G401 (cell line): ENCODE measurements at places on chromosomes 1 and 21. TPM values are rescaled to one million over a fixed set of nuclear protein-coding genes. Genes with fewer than 3 reads are reported as not detected.

TMPRSS3 gene
- total RNA-seq = not detected in 2 replicates

HORMAD1 gene
- total RNA-seq = not detected in 2 replicates

- peak; percentile 87 for DNase-seq
Observed at GRCh38 chr1:116498789-116499628, 71.8 kb downstream of the CD58 start.

- DNase-seq = no peak
Observed at GRCh38 chr1:223019256-223019655, 123.8 kb downstream of the TLR5 start.

DNA sequence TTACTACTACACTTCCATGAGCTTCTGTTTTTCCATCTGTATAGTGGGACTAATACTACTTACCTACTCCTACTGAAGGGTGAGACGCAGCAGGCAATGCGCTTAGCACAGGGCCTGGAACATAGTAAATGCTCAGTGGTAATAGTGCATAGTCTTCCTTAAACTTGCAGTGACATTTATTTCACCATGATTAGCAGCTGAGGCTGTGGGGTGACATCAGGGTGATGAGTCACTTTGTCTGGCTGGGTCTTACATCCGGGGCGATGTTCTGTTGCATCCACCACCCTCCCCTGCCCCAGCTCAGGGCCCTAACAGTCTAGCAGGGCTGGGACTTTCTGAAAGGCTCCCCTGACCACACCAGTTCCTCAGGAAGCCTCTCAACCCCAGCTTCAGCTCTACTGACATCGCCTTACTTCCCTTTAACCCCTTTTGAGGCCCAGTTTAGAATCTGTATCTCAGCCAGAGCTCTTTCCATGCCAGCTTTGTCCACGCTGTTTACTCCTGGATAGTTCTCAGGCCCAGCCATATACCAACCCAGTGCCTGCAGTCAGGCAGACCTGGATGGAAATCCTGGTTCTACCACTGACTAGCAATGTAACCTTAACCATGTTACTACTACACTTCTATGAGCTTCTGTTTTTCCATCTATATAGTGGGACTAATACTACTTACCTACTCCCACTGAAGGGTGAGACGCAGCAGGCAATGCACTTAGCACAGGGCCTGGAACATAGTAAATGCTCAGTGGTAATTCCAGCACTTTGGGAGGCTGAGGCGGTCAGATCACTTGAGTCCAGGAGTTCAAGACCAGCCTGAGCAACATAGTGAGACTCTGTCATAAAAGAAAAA, 66.3 kb downstream of the CD58 start:
- DNase-seq = peak; percentile 6

- no peak for DNase-seq
Observed at GRCh38 chr1:229664133-229664689, 38.2 kb downstream of the URB2 start.

GRCh38 chr1:83776913-83777757, 221.8 kb downstream of the TTLL7 start:
- DNase-seq = no peak

- no peak for DNase-seq
Observed at GRCh38 chr1:5601516-5601915, 390.7 kb downstream of the NPHP4 start.

GRCh38 chr1:209041927-209042326, 541.6 kb upstream of the CAMK1G start:
- DNase-seq = no peak

SLC25A34 gene
- total RNA-seq = 0.75 TPM in 1 of 2 replicates, not detected in the other

PGLYRP3 gene
- total RNA-seq = not detected in 2 replicates

ITLN1 gene
- not detected in 2 replicates for total RNA-seq

DNA sequence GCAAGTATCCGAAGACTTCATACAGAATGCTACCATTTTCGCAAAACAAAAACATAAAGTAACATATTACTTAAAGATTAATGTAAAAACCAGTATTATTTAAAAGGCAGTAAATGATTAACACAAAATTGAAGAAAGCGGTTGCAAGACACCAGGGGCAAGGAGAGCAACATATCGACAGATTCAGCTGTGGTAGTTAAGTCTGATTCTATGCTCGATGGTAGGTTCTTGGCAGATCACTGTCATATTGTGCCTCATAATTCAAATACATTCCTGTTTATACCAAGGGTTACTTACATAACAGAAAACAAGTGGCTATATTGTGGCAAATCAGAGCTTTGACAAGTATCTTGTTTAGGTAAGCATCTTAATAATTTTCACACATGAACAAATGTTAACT, 37.7 kb downstream of the NRIP1 start:
- DNase-seq = peak; percentile 36

GRCh38 chr1:160086456-160086892, 5.1 kb downstream of the KCNJ9 start:
- DNase-seq = peak; percentile 92

- DNase-seq = no peak
Observed at GRCh38 chr1:112188611-112189010, 199.1 kb upstream of the KCND3 start.
